ENCODE measurements at places on chromosomes 12 and 14.

GRCh38 chr14:71931492-71932228, 569 bp upstream of the RGS6 start:
- no peak for DNase-seq

DNA sequence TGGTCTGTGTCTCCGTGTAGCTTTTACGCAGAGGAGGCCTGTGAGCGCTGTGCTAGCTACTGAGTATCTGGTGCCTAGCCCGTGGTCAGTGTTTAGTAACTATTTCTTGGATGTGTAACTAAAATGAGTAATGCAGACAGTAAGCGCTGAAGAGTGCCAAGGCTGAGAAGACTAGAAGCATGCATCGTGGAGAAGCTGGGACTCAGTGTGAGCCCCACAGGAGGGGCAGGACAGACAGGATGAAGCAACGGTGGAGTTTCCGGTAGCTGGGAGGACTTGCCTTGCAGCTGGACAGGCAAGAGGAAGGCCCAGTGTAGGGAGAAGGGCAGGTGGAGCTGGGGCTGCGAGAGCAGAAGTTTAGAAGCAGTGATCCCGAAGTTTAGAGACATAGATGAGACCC, 233.4 kb upstream of the FKBP4 start:
- DNase-seq: no peak

- DNase-seq: no peak
These were observed 14.8 kb downstream of the BCL11B start for GRCh38 chr14:99257122-99257672.

DNA sequence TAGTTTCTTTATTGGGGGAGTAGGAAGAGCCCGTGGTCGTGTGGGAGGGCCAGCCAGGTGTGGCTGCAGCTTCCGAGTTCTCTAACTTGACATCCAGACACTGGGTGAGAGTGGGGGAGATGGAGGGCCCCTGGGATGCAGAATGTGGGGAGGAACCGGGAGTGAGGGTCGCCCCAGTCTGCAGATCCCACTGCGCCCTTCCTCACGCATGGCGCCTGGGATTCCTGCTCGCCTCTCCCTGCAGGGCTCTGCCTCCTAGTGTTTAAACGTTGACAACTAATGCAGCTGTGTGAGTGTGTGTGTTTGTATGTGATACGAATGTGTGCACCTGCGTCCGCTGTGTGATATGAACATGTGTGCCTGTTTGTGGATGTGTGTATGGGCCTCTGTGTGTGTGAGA, 34.6 kb downstream of the FZD10 start:
- no peak for DNase-seq

DNA sequence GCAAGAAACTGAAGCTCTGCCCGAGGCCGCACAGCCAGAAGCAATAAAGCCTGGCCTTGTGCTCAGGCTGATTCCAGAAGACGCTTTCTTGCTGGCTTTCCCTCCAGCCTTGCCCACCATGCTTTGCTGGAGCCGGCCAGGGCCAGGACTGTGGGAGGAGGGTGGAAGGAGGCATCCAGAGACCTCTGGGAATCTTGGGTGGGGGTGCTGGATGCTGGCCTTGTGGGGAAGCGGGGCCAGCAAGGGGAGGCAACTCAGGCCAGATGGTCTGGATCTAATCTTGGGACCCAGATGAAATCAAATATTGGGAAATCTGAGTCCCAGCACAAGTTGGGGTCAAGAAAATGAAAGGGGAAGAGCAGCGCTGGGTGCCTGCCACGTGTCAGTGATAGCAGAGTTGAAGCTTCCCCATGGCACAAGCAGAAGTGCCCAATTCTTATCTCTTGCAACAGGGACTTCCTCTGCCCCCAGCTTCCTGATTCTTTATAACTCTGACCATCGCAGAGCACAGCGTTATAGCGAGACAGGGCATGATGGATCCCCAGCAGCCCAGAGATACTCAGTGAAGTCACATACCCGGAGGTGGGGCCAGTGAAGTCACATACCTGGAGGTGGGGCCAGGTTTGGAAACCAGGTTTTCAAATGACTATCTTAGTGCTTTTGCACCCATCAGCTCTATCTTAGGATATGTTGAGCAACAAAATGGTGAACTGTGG, 6.4 kb upstream of the RABGGTA start:
- no peak for DNase-seq

All from activated T-helper 9 cell treated with anti-CD3 and anti-CD28 coated beads, Interleukin-2, amount 50 U/mL, for 16 hours (primary cell).